ENCODE measurements at places on chromosomes 7 and 10.

DNA sequence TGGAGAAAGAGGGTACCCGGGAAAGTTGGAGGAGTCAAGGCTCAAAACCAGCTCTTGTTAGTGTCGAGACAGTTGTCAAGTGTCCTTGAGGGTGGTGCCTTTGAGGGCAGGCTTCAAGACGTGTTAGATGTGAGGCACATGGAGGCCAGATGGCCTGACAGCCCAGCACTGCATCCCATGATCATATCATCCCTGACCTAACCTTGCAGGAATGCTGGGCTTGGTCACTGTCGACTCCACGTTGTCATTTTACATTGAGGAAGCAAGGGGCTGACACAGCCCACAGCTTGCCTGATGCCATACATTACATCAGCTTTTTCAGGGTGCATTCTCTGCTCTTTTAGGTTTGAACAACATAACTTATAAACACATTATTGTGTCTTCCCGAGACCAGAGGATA lies 114.1 kb downstream of the ABCA13 start:
- no peak for DNase-seq

- no peak for DNase-seq
Measured at GRCh38 chr7:55539380-55539779, 32.9 kb downstream of the VOPP1 start.

DNA sequence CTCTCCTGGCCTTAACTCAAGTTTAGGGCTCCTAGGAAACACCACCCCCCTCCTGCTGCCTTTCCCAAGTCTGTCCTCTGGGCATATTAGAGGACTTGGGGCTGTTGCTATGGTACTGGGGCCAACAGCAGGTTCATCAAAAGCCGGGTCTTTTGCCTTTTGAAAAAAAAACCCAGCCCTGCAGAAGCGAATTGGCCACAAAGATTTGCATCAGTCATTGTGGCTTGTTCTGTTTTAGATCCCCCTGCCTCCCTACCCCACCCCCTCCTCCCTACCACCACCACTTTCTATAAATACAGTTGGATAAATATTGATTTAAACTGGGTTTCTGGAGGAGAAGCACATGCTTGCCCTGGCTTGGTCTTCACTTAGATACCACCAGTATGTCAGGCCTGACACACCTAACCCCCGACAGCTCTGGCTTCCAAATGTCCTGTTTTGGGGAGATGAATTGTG lies 7.0 kb downstream of the MXI1 start:
- DNase-seq, result no peak

- no peak for DNase-seq
Measured at GRCh38 chr10:86936661-86937501, 20.5 kb downstream of the MMRN2 start.

- no peak for DNase-seq
Measured at GRCh38 chr10:108203905-108204527, 1039.5 kb upstream of the SORCS1 start.

- no peak for DNase-seq
Measured at GRCh38 chr10:26690731-26691475, 6.6 kb upstream of the PDSS1 start.

- no peak for DNase-seq
Measured at GRCh38 chr7:26964156-26964808, 99.9 kb upstream of the SKAP2 start.

DNA sequence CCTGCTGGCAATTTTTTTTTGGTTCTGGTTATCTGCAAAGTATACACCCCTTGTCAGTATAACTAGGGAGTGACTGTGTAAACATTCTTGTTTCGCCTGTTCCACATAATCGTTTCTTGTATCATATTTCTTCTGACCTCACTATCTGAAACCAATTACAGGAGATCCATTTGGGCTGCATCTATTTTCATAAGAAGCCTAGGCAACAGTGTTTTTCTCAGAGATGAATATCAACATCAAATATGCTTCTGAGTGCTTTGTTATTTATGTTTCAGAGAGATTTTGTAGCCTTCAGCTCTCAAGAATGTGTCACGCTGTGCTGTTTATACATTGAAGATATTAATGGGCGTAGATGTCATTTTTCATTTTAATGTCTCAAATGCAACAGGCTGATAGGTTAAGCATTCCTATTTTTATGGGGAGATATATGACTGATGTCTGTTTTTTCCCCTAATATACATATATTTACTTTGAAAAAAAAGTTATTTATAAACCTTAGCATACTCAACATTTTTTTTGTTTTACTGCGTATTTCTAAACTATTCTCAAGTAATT lies 115.5 kb downstream of the FOXP2 start:
- no peak for DNase-seq

GRCh38 chr7:15678653-15679052 lies 7.8 kb downstream of the MEOX2 start:
- DNase-seq, result no peak

DNA sequence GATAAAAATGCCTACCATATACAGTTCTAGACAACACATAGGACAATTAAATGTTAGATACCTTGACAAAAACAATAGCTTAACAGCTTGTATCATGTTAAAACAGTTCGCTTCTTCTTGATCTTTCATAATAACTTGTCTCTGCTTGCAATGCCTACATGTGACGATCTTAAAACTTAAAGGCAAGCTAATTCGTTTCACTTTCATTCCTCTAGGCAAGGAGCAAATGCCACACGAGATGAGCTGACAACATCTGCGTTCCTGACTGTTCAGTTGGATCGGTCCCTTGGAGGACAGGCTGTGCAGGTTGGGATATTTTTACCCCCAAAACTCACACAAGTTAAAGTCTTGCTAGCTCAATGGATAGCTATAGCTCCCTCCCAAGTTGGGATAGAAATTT lies 51.6 kb upstream of the ARL4A start:
- DNase-seq, result no peak

DNA sequence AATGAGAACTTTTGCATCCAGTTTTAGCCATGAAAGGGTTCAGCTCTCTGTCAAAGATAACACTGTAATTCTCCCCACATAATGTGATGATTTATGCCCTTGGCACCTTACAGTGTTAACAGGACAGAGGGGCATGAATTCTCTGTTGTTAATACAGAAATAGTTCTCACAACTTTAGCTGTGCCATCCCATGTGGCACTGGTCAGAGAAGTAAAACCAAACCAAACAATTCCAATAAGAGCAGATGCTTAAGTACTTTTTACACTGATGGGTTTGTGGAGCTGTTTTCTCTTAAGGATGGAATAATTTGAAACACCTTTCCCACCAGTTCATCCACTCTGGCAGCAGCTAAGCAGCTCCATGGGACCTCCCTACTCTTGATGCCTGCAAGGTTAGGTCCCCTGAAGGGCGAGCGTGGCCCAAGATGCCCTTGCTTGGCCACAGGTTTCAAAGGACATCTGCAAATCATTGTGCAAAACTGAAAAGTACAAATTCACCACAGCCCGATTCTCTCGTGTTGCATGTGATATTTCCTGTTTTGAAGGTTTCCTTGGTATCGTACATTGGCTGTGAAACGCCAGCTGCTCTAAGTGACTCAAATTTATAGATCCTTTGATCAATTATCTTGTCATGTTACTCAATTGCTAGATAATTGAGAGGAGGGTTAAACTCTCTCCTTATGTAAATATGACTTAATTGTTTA lies 82.5 kb upstream of the CREB5 start:
- DNase-seq, result no peak

- no peak for DNase-seq
Measured at GRCh38 chr7:23115991-23116390, 10.4 kb downstream of the KLHL7 start.

DNA sequence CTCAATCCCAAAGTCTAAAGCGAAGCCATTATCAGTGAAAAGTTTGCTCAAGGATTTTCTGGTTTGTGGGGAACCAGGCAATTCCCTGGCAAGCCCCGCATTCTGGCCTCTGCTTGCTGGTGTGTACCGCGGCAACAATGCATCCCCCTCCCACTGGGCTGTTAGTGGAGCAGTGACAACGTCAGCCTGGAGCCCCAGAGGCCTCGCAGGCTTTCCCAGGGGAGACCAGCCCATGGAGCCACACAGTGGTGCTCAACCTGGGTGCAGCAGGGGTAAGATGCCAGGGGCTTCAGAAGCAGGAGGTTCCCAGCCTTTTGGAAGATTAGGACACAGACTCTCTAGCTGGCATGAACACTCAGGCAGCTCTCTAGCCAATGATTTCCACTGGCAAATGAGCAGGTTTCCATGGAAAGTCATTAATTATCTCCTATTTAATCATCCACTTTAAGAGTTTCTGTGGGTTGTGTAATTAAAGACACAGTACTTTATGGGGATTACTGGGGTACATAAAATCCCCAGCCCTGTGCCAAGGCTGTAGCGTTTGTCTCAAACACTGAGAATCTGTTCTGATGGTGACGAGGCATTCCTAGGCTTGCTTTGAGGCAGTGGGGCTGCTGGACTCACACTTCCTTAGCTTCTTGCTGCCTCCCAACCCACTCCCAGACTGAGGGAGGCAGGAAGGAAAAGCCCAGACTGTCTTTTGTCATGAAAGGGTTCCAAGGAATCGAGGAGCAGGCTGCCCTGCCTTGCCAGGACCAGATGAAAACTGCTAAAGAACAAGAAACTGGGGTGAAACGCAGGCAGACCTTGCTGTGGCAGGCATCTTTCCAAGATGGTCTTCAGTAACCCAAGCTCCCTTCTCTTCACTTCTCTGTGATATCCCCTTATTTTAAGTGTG lies 411.9 kb upstream of the SHH start:
- no peak for DNase-seq

DNA sequence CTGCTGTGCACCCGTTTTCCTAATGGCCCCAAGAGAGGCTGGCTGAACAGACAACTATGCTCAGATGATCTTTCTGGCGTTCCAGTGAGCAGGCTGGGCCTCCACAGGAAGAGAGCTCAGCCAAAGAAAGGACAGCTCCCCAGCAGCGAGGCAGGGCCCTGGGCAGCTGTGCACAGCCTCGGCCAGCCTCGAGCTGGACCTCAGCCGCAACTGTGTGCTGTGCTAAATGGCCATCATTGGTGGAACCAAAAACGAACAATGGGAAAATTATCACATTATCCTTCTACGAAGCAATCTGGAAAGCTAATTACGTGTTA lies 97.5 kb downstream of the CTBP2 start:
- DNase-seq, result peak; percentile 67

GRCh38 chr10:43960477-43960876 lies 311.8 kb upstream of the ZNF32 start:
- no peak for DNase-seq

- DNase-seq, result no peak
Measured at GRCh38 chr7:26005683-26006410, 146.2 kb upstream of the NFE2L3 start.

GRCh38 chr10:11794566-11794965 lies 28.6 kb upstream of the PROSER2 start:
- no peak for DNase-seq

DNA sequence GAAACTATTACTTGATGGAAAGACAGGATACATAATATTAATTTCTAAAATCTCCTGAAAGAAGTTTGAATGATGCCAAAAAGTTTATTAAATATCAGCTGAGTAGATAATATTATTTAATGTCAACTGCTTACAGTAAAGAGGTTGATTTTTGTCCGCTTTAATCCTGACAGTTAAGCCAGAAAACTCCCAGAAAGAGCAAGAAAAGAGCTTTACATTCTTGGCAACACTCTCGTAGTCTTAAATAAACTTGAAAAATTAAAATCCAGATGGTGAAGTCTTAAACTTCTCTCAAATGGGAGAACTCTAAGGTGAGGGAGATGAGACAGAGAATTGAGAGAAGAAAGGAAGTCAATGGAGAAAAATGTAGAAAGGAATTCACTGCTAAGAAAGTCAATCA lies 199.3 kb upstream of the PLXDC2 start:
- no peak for DNase-seq

DNA sequence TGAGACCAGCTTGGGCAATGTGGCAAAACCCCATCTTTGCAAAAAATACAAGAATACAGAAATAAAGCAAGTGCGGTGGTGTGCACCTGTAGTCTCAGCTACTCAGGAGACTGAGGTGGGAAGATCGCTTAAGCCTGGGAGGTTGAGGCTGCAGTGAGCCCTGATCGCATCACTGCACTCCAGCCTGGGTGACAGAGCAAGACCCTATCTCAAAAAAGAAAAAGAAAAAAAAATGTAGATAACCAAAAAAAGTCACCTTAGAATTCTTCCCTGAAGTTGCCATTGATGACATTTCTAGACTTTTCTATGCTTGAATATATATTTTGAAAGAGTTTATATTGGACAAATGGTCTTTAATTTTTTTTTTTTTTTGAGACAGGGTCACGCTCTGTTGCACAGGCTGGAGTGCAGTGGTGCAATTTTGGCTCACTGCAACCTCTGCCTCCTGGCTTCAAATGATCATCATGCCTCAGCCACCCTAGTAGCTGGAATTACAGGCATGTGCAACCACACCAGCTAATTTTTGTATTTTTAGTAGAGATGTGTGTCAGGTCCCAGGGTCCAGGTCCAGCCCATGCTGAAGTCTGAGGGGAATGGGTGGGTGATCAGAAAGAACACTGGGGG lies 35.1 kb upstream of the MTPAP start:
- no peak for DNase-seq

All from posterior cingulate gyrus (tissue), 11 donors.